ENCODE measurements at places on chromosomes 5 and 9.

- no peak for DNase-seq
Measured at GRCh38 chr9:13832446-13832845, 481.5 kb downstream of the NFIB start.

DNA sequence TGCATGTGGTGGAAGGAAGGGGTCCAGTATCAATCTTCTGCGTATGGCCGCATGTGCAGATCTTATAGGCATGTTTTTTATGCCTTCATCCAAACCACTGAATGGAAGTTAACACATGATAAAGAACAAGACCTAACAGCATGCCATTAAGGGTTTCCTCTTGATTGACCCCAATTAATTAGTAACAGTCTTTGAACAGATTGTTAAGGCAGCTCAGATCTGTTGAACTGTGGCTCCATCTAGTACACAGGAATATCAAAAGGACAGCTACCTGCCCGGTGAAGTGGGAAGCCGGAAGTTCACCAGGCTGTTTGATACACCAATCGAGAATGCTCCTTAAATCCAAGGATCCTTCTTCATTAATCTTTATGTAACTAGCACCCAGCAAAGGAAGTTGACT is 159.9 kb upstream of the ADAMTS16 start:
- no peak for DNase-seq

DNA sequence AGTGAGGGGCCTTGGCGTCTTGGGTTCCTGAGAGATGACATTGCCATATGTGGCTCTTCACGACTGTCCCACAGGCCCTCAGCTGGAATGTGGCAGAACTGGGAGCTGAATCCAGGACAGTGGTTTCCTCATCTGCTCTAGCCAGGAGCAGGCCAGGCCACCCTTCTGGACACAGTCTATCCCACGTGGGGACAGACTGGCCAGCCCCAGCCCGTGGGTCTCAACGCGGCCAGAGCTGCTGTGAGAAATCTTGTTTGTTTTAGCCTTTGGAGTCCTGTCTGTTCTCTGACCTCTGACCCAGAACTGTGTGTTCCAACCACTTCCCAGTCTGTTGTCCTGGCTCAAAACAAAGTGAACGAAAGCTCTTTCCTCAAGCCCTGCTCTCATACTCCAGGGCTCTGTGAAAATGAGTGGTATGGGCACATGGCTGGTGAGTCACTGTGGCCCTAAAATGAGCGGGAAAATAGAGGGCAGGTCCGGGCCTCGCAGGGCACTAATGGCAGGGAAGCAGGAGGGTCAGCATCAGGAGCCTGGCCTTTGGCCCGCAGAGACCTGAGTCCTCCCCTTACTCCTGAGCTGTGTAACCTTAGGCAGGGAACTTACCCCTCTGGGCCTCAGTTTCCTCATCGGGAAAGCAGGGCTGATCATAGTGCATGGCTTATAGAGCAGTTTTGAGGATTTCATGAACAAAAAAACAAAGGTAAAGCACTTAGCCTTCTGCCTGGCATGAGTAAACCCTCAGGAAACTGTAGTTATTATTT is 34.8 kb upstream of the GLRX start:
- DNase-seq = no peak

DNA sequence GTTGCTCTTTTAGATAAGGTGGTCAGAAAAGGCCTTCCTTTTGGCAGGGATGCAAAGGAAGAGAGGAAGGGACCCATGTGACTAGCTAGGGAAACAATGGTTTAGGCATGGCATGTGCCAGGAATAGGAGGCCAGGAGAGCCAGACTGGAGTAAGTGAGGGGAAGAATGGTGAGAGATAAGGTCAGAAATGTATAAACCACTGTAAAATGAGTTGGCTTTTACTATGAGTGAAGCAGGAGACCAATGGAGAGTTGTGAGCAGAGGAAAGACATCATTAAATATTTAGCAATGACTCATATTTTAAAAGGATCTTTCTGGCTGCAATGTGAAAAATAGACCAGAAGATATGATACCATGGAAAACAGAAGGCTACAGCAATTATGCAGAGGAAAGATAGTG is 50.9 kb downstream of the AP3B1 start:
- DNase-seq = no peak

DNA sequence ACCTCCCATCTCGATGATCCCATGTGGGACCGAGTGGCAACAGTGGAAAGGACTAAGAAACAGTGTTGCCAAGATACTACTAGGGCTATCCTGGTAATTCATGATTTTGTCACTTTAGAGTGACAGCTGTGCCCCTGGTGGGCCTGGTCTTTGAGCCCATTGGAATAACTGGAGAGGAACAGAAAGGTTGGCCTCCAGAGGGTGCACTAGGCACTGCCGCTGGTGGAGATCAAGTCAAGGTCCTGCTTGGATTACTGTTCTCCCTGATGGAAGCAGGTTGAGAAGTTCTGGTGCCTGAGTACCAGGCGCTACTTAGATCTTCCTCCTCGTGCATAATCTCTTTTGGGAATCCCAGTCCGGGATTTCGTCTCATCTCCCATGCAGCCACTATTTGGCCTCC is 129.6 kb downstream of the SEC61B start:
- DNase-seq = no peak

- no peak for DNase-seq
Measured at GRCh38 chr5:90438100-90438499, 28.5 kb upstream of the CETN3 start.

GRCh38 chr5:146463446-146463845 is 16.3 kb downstream of the TCERG1 start:
- DNase-seq = no peak

GRCh38 chr9:75893106-75893505 is 2.6 kb downstream of the PCSK5 start:
- no peak for DNase-seq

- DNase-seq = peak; percentile 53
Measured at GRCh38 chr9:128341435-128341849, 1.1 kb downstream of the SLC27A4 start.

DNA sequence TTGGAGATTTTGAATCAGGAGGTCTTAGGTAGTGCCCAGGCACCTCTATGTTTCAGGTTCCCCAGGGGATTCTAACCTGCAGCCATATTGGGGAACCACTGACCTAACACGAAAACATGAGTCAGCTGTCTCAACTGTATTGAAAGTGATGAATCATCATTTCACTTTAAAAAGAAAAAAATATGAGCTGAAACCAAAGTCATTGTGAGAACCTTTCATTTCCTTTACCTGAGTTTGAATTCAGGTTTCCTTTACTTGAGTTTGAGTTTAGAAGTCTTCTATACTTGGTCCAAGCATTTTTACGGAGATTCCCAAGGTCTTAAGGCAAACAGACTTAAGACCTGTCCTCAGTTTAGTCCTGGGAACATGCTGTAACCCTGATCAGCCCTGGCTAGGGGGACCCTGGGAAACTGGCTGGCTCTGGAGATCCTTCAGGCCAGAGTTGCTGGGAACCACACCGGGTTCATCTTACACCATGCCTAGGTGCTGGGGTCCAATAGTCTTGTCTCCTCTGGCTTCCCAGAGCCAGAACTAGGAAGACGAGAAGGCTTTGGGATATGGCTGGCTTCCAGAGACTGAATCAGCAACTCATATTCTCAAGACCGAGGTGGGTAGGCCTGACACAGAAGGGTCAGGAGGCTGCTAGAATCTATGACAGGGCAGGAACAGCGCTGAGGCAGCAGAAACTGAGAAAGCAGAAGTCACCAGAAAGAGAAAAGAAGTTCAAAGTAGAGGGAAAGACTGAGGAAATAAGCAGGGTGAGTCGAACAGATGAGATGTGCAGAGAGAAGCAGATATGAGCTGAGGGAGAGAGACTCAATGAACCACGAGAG is 16.4 kb upstream of the PDCD1LG2 start:
- peak; percentile 29 for DNase-seq

DNA sequence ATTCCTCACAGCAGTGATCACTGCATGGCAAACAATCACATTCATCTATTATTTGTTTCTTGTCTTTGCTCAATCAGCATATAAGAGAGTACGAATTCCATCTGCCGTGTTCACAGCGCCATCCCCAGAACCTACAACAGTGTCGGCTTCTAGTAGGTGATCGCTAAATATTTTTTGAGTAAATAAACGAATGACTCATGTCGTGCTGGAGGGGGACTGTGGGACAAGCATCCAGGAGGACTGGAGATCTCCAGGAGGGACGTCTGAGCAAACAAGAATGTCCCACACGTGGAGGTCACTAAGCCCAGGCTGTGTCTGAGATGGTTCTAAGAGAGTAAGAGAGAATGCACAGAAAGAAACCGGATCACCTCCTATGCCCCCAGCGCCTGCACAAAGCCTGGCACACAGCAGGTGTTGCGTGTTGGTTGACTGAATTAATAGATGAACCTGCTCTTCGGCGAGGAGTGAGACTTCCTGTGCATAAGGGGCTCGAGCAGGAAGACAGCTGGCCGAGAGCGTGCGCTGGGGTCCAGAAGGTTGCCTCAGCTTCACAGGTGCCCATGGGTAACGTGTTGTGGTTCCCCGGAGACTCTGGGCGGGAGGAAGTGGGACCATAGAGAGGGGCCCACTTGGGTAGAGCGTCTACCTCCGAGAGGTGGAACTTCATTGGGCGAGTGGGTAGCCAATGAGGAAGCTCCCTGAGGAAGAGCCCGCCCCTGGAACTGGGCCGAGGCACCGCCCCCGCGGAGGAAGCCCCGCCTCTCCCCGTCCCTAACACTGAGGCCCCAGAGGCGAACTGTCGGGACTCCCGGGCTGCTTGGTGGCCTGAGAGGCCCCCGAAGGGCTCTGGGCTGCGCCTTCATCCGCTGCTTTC is 193.0 kb downstream of the MELK start:
- DNase-seq = peak; percentile 83

GRCh38 chr9:16828340-16829281 is 41.9 kb downstream of the BNC2 start:
- DNase-seq = no peak

DNA sequence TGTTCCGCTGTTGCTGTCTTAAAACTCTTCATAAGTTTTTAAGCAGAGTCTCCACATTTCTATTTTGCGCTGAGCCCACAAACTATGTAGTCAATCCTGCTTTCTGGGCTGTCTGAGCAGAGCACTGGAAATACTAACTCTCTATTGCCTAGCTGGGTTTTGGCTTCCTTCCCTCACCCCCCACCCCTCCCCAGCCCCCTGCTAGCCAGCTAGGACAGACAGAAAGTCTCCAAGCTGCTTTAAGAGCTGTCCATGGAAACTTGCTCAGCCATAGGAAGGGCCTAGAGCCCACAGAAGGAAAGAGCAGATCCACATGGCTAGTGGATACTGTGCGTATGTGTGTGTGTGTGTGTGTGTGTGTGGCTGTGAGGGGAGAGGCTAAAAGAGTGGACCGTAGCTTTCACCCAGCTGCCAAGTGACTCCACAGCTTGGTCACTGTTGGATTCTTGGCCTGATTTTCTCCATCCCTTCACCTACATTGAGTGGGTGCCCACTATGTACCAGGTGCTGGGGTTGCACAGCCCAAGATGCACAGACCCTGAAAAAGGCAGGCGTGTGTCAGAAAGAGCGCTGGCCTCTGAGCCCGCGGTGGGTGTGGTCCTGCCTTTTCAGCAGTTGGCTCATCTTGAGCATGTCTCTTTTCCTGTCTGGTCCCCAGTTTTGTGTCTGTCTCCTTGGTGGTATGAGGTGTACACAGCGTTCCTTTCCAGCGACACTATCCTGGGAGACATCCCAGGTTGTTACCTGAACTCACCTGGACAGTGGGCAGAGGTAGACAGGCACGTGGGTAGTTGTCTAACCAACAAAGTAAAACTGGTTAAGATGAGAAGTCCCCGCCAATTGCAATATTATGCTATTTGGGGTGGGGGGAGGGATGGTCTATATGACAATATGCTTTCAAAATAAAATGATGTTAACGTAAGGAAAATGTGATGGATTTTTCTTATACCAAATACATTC is 5.4 kb upstream of the NKX2-5 start:
- no peak for DNase-seq

GRCh38 chr5:4735261-4735660 is 404.9 kb upstream of the ADAMTS16 start:
- DNase-seq = no peak

GRCh38 chr5:35884773-35885172 is 28.1 kb downstream of the IL7R start:
- no peak for DNase-seq
